GM12891 (cell line): ENCODE measurements at places on chromosomes 3 and 15.

- no peak for DNase-seq
Measured at GRCh38 chr3:169528289-169528688, 135.2 kb downstream of the MECOM start.

GRCh38 chr3:93924491-93924890, 49.2 kb downstream of the PROS1 start:
- DNase-seq: no peak

DNA sequence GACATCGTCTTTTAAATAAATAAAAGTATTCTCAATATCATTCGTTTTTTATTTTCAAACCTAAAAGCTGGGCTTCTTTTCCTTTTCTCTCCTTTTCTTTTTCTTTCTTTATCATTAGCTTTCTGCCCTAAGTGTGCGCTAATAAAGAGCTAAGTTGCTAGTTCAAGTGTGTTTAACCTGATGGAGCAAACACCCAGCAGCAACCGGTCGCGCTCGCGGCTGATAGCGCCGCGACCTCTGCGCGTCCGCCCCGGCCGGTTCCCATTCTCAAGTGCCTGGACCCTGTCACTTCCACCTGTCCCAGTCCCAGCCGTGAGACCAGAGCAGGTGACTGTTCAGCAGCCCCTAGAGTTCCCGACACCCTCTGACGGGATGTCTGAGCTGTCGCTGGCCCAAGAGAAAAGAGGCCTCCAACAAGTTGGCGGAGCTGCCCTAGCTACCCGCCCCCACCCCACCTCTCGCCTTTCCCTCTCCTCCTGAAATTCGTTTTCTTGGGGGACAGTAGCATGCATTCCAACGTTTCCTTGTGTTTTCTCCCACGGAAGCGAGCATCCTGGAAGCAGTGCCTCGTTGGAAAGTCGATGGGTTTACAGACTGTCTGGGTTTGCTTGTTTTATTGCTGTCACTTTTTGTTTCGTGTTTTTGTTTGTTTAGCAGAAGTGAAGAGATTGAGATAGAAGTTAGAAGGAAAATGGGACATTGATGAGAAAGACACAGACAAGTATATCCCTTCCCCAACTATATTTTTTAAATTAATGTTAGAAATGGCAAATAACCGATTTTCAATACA, 3.1 kb upstream of the MECOM start:
- no peak for DNase-seq

- DNase-seq: no peak
Measured at GRCh38 chr3:101784855-101785613, 6.0 kb downstream of the NXPE3 start.

DNA sequence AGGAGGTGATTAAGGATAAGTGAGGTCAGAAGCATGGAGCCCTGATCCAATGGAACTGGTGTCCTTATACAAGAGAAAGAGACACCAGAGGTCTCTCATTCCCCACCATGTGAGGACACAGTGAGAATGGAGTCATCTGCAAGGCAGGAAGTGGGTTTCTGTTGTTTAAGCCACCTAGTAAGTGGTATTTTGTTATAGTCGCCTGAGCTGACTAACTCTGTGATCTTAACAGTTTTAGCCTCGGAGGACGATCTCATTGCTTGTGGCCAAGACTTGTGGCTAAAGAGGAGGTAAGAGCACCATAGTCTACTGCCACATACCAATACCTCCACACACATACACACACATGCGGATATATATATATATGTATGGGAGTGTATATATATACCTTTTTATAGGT, 73.8 kb downstream of the MCTP2 start:
- DNase-seq: no peak

DNA sequence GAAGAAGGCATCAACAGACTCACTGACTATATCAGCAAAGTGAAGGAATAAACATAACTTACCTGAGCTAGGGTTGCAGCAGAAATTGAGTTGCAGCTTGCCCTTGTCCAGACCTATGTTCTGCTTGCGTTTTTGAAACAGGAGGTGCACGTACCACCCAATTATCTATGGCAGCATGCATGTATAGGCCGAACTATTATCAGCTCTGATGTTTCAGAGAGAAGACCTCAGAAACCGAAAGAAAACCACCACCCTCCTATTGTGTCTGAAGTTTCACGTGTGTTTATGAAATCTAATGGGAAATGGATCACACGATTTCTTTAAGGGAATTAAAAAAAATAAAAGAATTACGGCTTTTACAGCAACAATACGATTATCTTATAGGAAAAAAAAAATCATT, 17.8 kb downstream of the LMOD3 start:
- DNase-seq: no peak

- DNase-seq: no peak
Measured at GRCh38 chr15:100124361-100124760, 217.4 kb downstream of the ADAMTS17 start.

GRCh38 chr15:90000186-90001001, 730 bp upstream of the ZNF710 start:
- peak; percentile 55 for DNase-seq

DNA sequence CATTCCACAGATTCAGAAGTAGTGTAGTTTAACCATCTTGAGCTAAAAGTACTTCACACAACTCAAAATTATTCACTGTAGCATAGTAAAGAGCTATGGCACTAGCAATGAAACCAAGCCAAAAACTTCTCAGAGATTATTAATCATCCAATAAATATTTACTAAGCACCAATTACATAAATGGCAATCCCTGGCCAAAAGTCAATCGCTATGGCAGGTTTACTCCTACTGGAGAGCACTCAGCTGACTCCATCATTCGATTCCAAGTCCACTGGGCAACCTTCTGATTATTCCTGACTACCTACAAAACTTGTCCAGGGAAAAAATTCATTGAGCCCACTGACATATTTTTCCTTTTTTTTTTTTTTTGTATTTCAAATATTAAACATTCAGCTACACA, 23.9 kb downstream of the ATP13A3 start:
- no peak for DNase-seq

GRCh38 chr3:111152496-111152895, 80.9 kb downstream of the NECTIN3 start:
- DNase-seq: no peak

- DNase-seq: no peak
Measured at GRCh38 chr3:56222866-56223265, 245.4 kb downstream of the ERC2 start.

GRCh38 chr15:76208084-76208785, 103.0 kb downstream of the ETFA start:
- no peak for DNase-seq

DNA sequence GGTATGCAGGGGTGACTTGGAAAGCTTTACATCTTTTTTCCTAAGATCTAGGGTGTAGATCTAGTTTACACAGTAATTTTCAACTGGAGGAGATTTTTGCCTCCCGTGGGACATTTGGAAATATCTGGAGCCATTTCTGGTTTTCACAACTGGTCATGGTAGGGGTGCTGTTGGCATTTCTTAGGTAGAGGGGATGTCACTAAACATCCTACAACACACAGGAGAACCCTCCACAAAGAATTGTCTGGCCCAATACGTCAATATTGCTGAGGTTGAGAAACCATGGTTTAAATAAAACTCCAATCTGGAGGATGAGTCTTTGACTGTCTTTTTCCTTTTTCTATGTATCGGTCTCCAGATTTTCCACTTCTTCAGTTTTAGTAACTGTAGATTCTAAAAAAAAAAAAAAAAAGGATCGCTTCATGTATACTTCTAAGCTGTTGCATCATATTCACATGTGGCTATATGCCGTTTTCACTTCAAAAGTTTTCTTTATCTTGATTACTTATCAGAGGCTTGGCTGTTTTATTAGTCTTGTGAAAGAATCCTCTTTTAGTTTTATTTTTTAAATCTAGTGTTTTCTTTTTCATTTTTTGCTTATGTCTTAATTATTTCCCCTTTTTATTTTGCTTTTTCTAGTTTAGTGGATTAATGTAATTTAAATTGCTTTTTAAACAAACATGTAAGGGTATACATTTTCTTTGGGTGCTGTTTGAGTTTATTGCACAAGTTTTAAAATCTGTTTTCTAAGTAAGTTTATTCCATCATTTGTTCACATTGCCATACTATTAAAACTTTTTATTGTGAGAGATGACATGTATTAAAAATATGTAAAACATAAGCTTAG, 21.2 kb downstream of the UBE2Q2 start:
- no peak for DNase-seq

- no peak for DNase-seq
Measured at GRCh38 chr3:123338620-123339061, 110.2 kb downstream of the ADCY5 start.

DNA sequence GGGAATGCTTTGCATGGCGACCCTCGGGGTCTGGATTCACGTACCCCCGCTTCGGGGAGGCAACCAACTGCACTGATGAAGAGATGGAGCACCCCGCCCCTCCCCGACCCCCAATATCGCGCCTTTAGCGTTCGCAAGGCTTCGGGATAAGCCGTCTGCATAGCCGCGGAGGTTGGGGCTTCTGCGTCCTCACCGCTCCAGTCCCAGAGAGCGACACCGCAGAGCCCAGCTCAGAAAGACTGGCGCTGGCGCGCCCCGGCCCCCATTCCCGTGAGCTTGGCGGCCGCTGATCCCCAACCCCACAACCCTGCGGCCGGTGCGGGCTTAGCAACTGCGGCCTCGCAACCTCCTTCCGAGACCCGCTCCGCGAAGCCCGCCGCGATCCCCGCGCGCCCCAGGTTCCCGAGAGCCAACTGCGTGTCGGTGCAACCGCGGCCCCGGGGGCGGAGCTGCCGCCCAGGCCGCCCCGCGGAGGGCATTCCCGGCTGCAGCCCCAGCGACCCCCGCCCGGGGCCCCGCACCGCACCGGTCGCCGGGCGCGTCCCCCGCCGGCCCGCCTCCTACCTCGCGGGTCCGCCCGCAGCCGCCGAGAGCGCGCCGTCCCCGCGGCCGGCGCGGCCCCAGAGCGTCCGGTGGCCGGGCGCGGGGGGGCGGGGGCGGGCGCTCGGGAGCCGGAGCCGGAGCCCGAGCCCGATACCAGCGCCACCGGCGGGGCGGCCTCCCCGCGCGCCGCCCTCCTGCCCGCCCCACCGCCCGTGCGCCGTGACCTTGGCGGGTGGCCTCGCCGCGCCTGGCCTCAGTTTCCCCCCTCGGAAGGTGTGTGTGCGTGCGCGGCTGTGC, 79.5 kb downstream of the IQSEC1 start:
- DNase-seq: peak; percentile 54

GRCh38 chr3:169891886-169892285, 19.5 kb upstream of the SAMD7 start:
- no peak for DNase-seq

GRCh38 chr3:72800869-72801268, 47.4 kb downstream of the SHQ1 start:
- DNase-seq: no peak

DNA sequence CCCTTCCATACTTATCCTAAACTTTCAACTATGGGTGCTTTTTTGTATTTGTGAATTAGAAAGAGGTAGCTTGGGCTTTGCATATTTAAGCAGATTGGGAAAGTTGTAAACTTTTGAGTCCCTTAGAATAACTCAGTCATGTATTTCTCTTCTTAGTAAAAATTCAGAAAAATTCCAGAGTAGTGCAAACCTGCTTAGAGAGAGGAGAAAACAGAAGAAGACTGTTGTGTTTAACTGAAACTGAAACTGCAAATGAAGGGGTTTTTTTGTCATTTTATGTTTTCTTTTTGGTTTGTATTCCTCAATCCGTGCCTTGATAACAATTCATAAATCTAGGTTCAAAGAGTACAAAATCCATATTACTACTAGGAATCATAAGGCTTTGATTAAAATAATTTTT, 31.3 kb downstream of the CD200 start:
- DNase-seq: no peak

DNA sequence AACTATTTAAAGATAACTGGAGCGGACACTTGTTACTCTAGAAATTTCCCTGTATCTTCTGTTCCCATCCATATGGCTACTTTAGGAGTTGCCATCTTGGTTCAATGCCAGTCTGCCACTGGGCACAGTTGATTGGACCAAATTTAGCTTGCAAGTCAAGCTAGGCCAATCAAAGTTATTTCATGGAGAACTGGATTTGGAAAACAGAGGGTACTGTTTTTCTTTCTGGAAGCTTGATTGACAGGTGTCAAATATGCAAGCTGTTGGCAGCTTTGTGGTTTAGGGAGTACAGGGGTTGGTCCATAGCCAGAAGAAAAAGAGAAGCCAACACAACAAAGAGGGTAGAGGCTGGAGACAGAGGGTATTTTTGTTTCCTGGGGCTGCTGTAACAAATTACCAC, 33.4 kb upstream of the KLHL25 start:
- DNase-seq: no peak

DNA sequence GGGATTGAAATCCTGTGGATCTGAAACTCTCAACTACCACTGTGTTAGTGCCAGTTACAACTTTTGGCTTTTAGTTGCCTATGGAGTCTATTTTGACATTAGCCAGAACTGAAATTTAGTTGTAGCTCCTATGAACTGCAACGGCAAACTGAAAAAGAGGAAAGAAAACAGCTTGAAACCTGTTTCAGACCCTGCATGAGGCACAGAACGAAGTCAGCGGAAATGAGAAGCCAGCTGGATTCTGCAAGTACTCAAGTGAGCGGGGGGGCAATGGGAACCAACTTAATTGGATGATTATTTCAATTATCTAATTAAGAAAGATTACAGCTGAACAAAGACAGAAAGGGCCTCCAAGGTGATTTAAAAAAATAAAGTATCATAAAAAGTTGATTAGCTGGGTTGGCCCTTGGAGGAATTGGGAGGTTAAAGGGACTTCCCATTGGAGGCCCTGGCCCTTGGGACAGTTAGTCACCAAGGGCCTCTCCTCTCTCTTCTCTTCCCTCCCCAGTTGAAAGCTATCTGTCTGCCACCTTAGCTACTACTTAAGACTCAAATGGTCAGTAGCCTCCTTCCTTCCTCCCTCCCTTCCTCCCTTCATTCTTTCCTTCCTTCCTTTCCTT, 352.1 kb downstream of the SHQ1 start:
- DNase-seq: peak; percentile 34

DNA sequence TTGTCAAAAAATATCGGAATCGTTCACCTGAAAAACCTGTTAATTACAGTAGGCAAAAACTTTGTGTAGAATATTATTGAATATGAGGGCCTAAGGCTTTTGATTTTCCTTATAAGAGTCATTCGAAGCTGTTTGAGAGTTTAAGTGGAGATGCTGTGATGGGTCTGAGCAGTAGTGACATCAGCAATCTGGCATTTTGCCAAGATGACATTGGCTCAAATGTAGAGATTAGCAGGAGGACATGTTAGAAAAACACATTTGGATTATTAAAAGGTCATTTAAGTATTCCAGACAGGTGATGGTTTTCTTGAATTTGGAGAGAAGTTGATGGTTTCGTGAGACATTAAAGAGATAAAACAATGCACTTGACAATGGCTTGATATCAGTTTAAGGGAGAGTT, 12.9 kb downstream of the OR5AC2 start:
- no peak for DNase-seq

- DNase-seq: no peak
Measured at GRCh38 chr3:97992547-97993173, 20.4 kb upstream of the RIOX2 start.

DNA sequence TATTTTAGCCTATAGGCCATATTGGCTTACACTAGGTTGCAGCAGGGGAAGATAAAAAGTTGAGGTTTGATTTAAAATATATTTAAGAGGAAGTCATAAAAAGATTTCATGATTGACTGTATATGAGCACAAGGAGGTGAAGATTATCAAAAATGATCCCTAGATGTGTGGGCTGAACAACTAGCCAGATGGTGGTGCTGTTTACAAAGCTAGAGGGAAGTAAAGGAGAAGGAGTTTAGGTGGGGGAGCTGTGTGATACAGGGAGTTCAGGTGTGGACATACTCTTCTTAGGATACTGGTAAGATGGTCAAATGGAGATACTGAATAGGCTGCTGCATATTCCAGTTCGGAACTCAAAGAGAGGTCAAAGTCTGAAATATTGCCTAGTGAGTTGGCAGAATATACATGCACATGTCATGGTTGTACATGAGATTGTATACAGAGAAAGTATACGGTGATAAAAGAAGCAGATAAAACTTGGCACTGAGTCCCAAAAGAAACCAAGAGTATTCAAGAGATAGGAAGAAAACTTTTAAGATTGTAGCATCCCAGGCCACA, 727.8 kb downstream of the NLGN1 start:
- no peak for DNase-seq
